ENCODE measurements at places on chromosomes 2 and 18.

GRCh38 chr18:13565228-13565627, 161.1 kb downstream of the FAM210A start:
- DNase-seq = no peak

GRCh38 chr18:57084331-57085271, 62.3 kb upstream of the BOD1L2 start:
- DNase-seq = no peak

DNA sequence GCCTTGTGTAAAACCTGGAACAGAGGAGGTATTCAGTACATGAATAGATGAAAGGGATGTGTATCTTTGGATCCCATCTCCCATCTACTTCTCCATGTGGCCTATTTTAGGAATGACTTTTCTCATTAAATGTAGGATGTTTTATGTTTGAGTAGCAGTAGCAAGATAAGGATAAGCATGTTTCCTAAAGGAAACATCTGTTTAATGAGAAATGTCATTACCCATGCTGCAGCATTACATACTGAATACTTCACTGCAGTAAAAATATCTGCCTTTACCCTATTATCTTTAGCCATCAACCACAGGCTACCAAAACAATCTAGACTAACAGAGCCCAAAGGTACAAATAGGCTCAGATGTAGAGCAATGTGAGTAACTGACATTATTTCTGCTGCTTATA, 419.2 kb upstream of the CYRIA start:
- DNase-seq = no peak

GRCh38 chr2:223076573-223076972, 24.6 kb downstream of the KCNE4 start:
- no peak for DNase-seq

DNA sequence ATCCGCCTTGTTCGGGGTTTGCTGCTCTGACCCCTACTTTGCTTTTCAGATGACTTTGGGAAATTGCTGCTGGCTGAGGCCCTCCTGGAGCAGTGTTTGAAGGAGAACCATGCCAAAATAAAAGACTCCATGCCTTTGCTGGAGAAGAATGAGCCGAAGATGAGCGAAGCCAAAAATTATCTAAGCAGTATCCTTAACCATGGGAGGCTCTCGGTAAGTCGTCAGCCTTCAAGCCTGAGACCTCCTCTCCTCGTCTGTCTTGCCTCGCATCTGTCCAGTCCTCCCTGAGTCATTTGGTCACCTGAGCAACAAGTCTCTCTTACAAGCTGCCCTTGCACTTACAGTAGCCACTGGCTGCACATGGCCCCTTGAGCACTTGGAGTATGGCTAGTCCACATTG, 34.7 kb upstream of the MCFD2 start:
- no peak for DNase-seq

- no peak for DNase-seq
Measured at GRCh38 chr2:73998451-73998850, 13.7 kb downstream of the TET3 start.

DNA sequence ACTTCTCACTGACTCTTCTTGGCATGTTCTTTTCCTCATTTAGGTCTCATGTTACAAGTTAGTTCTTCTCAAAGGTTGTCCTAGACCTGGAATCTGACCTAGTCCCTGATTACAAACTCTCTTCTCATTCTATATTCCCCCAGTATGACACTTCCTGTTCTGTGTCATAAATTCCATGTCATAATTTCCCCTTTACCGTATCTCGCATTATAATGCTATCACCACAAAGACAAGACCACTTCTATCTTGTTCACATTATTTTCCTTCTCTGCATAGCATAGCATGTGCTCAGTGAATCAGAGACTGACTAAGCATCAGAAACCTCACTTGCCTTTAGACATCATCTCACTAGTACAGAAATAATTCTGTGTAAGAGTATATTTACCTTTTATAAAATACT, 63.6 kb upstream of the CAVIN2 start:
- DNase-seq = no peak

DNA sequence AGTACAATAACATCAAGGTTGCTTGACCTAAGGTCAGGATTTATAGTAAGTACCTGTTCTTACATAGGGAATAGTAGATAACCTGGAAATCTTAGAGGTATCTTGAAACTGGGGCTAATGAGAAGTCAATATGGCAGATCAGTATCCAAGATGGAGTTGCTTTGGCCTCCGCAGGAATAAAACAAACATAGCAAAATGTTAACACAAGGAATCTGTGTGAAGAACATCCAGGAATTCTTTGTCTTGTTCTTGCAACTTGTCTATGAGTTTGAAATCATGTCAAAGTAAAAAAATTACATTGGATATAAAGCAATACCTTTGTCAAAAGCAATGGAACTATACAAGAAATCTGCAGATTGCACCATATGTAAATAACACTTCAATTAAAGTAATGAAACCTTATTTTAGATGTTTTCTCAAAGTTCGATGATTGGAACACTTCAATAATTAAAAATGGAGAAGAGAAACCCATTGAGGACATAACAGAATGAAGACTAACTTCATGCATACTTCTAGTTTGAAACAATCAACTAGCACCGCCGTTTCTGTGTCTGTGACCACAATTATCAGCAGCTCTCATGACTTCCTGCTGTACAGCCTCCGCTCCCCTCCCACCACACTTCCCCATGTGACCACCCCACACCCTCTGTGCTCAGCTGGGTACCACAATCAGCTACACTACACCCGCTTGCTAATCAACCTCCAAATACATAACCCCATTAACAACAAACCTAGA, 27.6 kb downstream of the C2orf76 start:
- DNase-seq = peak; percentile 44

DNA sequence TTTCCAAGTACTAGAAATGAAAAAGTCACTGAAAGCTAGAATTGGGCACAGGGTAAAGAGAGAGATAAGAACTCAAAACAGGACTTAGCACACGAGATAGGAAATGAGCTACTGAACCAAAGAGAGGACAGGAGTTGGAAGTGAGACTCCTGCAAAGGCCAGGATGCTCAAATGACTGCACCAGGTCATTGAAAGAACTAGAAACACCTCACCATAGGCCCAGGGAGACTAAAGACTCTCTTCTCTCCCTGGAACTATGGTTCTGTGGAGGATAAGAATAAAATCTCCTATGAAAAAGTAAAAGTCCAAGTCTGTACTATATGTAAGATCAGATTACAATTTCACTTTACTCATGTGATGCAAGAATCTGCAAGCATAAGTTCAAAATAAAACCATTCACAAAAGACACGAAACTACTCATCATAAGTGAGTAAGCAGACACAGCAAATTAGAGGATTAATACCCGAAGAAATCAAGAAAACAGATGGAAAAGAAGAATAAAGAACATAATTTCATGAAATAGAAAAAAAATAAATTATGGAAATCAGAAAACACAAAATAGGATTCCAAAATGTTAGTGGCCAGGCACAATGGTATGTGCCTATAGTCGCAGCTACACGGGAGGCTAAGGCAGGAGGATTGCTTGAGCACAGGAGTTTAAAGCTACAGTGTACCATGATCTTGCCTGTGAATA, 6.5 kb downstream of the NBAS start:
- no peak for DNase-seq

- DNase-seq = no peak
Measured at GRCh38 chr2:19649142-19649541, 252.6 kb downstream of the TTC32 start.

DNA sequence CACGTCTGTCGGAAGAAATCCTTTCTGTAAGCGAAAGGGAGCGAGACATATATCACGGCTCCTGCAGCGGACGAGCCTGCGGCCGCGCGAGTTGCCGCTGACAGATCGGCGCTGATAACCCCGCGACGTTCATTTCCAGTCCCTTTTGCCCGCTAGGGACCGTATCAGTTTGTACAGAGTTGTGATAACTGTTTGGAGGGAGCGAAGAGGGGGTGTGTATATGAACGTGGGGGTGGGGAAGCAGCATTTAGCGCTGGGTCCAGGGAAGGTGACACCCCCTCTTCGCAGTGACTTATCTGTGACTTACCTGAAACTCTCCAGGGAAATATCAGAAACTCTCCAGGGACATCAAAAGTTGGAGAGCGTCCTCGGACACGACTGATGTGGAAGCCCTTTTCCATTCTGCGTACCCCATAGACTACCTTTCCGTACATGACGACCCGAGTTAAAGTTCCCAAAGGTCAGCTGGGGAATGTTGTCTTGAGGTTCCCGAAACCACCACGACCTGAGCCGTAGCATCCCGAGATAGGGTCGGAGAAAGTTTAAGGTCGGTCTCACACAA, 948 bp upstream of the GATA6 start:
- DNase-seq = no peak

DNA sequence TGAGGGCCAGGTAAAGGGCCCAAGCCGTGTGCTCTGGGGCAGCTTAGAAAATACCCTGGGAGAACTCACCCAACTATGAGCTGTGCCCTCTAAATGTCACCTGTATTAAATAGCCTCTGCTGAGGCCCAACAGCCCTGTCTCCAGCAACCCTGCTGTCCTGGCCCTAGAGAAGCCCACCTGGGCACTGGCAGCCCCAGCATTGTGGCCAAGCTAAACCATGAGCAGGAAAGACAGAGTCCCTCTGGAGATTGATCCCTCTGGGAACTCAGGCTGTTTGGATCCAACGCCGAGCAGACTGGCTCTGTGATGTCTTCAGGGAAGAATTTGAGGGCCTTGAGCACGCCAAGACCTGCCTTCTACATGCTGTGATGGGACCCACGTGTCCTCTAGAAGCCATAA, 126.5 kb downstream of the TTC32 start:
- DNase-seq = no peak

Data from stimulated activated CD8-positive, alpha-beta memory T cell treated with anti-CD3 and anti-CD28 coated beads, Interleukin-7, amount 100 ng/mL, for 4 hours (primary cell).